ENCODE measurements at places on chromosomes 3 and 15.

DNA sequence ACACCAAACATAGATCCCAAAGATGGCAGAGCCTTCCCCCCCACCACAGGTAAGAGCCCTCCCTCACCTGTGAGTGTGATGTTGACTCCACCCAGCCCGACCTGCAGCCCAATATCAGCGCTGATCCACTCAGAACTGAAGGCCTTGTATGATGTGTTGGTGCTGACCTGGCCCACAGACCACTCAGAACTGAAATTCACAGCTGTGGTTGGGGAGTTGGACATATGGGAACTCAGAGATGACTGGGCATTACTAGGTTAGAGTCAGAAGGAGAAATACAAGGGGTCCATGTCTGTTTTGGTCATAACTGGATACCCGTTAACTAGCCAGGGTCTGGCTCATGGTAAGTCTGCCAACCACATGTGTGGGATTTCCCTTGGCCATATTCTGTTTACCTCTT is 6.9 kb downstream of the DUOXA2 start:
- no peak for DNase-seq

DNA sequence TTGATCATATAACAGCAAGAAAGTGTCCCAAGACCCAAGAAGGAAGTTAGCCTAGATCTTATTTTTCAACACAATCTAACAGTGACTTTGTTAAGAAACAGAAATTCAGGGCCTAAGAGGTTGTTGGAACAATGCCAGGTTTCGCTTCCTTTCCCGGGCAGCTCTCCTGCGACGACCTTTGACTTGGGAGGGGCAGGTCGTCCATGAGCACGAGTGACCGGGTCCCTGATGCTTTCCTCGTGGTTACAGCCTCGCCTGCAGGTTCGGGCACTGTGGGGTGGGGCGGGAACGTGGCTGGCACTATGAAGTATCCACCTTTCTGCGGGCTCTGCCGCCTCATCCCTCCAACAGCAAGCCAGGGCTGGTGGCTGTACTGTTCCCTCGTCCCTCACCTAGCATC is 90.1 kb upstream of the RGMA start:
- DNase-seq, result no peak

- no peak for DNase-seq
Observed at GRCh38 chr3:72452745-72453144, 395.5 kb downstream of the SHQ1 start.

- no peak for DNase-seq
Observed at GRCh38 chr3:43093006-43093405, 12.9 kb downstream of the POMGNT2 start.

GRCh38 chr3:174002543-174002942 is 605.0 kb downstream of the NLGN1 start:
- DNase-seq, result no peak

DNA sequence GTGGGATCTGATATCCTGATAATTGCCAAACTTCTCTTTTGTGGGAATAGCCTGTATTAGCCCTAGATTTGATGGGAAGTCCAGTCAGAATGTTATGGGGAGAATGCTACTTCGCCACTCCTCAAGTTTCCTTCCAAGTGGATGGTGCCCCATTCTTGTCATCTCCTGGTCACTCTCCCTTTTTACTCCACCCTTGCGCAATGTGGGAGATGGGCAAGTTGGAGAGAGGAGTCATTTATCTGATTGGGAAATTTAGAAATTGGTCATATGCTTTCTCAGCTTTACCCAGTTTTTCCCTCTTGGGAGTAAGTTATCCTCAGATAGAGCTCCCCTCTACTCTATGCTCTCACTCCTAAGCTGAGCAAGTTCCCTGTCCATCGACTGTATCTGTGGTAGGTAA is 14.4 kb downstream of the FANCD2OS start:
- DNase-seq, result no peak

DNA sequence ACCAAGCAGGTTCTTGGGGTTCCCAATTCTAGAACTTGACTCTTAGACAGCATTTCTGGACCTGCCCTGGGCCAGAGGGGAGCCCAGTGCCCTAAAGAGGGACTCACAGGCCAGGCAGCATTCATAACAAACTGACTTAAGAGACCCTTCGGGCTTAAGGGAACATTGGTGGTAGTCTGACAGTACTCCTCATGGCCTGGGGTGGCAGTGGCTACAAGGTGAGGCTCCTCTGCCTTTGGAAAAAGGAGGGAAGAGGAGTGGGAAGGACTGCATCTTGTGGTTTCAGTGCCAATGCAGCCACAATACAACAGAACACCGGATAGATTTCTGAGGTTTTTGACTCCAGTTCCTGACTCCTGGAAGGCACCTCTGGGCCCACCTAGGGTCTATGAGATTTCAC is 172.2 kb upstream of the STRIT1 start:
- no peak for DNase-seq

GRCh38 chr3:3503411-3503810 is 295.8 kb upstream of the LRRN1 start:
- DNase-seq, result no peak

DNA sequence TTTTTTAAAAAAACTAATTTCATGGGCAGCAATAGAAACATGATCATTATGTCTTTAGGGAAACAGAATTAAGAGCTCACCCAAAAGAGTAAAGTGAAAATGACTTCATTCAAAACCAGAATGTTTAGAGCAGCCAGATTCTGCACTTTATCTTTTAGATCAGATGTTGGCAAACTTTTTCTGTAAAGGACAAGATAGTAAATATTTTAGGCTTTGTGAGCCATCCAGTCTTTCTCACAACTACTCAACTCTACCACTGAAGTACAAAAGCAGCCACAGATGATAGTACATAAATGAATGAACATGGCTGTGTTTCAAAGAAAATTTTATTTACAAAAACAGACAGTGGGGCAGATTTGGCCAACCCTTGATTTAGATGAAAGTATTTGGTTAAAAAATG is 84.5 kb downstream of the SETD2 start:
- DNase-seq, result no peak

DNA sequence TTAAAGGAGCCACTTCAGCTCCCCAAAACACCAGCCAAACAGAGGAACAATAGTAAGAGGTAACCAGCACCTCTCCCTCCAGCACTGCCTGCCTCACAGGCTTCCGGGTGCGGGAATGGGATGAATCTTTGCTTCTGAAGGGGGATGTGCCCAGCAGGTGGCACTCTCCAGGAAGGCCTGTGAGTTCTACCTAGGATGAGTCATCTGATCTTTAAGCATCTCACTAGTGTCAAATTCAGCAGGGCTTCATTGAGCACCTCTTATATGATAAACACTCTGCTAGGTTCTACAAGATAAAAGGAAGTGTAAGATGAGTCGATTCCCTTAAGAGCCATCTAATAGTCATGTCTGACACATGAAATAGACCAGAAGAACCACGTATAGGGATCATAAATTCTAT is 237.4 kb upstream of the UMPS start:
- DNase-seq, result no peak

DNA sequence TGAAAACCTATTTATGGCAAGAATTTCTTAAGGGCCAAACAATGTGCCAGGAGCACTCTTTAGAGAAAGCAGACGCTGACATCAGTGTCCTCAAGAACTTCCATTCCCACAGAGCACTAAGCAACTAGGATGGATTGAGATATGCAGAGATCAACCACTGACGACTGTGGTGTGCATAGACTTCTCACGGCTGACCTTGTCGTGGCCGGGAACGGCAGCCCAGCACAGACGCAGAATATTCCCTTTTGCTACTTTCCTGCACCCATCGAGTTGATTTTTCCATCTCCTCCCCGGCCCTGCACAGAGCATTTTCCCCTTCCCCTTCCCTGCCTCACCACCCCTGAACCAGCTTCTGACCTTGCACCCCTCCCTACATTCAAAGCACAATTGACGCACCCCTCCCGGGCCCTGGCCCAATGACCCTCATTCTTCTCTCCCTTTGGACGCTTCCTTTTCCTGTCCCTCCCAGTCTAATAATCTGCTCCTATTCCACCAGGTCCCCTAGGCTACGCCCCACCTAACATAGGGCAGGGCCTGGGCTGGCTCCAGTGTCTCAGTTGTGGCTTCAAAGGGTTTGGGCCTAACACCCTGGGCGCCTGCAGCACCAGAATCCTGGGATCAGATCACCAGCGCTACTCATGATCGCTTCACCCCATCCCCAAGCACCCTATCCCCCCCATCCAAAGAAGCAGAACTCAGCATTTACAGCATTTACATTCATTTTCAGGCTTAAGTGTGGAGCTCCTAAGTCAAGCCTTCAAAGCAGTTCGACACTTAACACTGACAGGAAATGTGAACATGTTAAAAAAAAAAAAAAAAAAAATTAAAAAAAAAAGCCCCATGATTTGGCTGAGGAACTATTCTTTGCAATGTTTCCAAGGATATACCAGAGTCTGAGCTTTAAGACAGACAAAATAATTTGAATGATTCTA is 151.2 kb downstream of the FOXP1 start:
- no peak for DNase-seq
